ENCODE measurements at places on chromosomes 7 and 10.
A peak's percentile ranks its signal among the peaks of the same experiment; 100 is the strongest.

- no peak for DNase-seq
Observed at GRCh38 chr10:77925795-77926565, 575 bp downstream of the DLG5 start.

DNA sequence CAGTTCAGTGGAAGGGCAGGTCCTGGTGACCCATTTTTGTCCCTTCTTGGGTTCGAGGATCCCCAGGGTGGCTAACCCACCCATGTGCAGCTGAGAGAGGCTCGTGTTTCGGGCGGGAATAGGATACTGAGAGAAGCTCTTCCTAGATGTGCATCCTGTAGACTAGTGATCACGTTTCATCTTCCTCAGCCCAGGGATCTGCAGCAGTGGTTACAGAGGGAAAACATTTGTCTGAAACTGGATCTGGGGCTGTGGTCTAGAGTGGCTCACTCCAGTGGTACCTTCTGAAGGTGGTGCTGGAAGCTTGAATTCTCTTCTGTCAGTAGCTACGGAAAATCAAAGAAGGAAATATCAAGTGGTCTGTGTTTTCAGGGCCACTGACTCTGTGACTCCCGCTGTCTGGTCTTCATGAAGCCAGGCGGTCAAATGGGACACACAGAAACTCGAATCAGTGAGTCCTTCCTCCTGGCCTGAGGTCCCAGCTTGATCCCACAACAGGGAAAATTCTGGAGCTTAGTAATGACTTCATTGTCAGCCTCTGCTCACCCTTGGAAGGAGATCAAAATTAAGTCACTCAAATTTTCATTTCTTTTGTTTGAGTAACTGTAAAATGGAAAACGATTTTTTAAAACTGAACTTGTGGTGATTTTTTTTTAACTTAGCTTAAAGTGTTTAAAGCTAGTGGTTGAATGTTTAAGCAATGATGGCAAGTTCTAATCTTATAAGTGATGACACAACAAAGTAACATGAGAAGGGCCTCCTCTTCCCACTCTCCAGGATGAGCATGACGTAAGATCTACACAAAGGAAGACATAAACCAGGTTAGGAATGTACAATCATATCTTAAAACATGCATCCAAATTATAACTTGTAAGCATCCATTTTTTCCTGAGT, 469.3 kb upstream of the KLF6 start:
- peak; percentile 60 for DNase-seq

DNA sequence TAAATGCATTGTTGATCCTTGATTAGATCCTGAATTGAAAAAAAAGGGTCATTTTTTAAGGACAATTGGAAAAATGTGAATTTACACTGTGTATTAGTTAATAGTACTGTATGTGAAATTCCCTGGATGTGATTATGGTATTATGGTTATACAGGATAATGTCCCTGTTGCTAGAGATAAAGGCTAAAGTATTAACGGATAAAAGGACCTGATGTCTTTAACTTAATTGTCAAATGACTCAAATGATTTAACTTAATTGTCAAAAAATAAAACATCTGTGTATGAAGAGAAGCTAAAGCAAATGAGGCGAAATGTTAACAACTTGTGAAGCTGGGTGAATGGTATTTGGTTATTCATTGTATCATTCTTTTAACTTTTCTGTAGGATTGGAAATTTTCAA, 48.8 kb downstream of the SUFU start:
- DNase-seq: no peak

DNA sequence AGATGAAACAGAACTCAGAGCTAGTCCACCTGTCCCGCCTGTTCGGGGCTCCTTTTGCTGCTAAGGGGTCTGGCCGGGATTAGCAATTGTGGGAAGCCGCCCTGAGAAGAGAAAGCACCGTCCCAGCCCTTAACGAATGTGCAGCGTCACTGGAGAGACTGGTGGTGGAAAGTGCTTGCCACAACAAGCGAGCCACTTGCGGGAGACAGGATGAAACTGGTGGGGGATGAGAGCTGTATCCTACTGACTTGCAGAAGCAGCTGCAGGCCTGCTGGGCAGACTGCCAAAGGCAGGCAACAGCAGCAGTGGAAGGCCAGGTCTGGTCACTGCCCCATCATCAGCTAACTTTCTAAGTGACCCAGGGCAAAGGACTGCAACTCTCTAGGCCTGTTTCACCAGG, 95.4 kb downstream of the FAM53B start:
- DNase-seq: peak; percentile 46

DNA sequence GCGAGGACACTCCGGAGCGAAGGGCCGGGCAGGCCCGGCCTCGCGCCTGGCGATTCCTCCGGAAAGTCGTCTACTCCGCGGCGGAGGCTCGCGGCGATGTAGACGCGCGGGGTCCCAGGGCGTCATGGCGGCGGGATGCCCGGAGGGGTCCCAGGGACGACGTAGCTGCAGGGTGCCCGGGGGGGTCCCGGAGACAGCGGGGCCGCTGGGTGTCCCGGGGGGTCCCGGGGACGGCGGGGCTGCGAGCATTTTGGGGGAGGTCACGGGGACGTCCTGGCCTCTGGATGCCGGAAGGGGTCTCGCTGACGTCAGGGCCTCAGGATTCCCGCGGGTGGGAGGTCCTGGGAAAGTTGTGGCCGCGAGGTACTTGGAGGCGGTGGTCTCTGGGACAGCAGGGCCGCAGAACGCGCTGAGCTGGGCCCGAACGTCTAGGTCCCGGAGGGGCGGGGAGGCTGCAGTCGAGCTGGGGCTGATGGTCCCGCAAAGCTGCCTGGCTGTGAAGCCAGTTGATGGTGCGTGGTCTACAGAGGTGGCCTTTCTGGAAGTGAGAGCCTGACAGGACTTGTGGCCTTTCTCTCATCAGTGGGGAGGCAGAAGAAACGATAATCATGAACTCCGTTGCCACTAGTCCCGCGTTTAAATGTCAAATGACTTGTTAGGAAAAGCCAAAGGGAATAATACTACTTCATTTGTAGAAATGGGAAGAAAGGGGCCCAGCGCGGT, 637 bp downstream of the HSPA14 start:
- no peak for DNase-seq

DNA sequence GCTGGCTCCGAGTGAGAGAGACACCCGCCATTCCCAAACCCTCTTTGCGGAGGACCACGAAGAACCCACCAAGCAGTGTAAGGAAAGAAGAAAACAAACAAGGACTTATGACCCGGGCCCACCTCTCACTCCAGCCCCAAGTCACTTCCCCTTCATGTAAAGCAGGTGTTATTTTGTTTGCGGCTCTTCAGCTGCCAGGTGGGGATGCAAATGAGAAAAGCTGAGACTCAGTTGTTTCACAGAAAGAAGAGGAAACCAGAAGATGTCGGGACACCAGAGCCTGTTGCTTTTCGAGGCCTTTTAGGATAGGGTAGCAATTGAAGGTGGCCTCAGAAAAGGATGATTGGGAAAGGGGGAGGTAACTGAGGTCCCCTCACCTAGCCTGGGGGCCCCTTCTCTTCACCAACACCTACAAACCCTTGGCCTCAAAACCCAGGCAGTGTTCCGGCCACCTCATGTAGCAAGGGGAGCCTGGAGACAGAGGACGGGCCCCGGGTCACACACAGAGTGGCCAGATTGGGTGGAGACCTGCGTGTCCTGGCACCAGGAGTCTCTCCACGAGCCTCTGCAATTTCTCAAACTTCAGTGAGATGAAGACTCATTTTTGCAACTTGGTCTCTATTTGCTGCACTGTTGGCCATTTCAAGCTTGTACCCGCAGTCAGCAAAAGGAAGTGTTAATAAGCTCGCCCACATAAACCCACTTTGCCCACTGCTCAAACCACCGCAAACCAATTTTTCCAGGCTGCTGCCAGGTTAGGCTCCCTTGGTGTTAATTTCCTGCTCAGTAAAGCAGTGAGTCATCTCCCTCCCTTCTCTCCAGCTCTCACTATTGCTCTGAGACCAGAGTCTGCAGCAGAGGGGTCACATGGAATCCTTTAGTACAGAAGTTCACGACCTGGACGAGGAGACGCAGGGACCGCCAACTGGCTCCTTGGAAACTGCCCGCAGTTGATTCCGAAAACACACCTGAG, 45.5 kb downstream of the AOC1 start:
- DNase-seq: no peak

DNA sequence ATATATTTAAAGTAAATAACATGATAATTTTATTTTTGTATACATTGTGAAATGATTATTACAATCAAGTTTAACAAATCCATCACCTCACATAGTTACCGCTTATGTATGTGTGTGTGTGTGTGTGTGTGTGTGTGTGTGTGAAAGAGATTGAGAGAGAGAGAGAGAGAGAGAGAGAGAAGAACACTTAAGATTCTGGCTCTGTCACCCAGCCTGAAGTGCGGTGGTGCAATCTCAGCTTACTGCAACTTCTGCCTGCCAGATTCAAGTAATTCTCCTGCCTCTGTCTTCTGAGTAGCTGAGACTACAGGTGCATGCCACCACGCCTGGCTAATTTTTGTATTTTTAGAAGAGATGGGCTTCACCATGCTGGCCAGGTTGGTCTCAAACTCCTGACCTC, 17.8 kb downstream of the LYZL1 start:
- no peak for DNase-seq

DNA sequence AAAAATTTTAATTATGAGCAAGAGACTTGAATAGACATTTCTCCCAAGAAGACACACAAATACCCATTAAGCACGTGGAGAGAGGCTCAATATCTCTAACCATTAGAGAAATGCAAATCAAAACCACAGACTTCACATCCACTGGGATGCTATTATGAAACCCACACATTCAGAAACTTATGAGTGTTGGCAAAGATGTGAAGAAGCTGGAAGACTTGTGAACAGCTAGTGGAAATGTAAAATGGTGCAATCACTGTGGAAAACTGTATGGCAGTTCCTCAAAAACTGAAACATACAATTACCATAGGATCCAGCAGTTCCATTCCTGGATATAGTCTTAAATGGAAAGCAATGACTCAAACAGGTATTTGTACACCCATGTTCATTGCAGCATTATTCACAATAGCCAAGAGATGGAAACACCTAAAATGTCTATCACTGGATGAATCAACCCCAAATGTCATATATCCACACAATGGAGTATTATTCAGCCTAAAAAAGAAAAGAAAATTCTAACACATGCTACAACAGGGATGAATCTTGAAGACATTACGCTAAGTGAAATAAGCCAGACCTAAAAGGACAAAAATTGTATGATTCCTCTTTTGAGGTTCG, 53.5 kb upstream of the FRMD4A start:
- no peak for DNase-seq

GRCh38 chr10:52994370-52994769, 221.8 kb upstream of the MBL2 start:
- DNase-seq: no peak

GRCh38 chr7:56206420-56206819, 90.2 kb upstream of the NUPR2 start:
- no peak for DNase-seq

DNA sequence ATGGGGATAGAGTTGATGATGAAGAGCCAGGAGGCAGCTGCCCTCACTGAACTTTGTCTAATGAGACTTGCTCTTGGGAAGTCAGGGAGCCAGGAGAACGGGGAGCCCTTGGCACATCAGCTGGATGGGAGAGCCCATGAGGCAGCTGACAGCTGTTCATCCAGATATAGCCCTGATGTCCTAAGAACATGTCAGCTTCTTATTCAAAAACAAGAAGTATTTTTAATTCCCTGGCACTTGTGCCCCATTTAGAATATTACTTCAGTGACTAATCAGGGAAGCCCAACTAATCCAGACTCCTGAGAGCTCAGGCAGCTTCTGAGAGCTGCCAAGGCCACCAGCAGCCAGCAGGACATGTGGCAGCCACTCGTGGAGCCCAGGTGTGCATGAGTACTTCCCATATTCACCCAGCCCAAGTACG, 363.4 kb downstream of the GRID1 start:
- no peak for DNase-seq

DNA sequence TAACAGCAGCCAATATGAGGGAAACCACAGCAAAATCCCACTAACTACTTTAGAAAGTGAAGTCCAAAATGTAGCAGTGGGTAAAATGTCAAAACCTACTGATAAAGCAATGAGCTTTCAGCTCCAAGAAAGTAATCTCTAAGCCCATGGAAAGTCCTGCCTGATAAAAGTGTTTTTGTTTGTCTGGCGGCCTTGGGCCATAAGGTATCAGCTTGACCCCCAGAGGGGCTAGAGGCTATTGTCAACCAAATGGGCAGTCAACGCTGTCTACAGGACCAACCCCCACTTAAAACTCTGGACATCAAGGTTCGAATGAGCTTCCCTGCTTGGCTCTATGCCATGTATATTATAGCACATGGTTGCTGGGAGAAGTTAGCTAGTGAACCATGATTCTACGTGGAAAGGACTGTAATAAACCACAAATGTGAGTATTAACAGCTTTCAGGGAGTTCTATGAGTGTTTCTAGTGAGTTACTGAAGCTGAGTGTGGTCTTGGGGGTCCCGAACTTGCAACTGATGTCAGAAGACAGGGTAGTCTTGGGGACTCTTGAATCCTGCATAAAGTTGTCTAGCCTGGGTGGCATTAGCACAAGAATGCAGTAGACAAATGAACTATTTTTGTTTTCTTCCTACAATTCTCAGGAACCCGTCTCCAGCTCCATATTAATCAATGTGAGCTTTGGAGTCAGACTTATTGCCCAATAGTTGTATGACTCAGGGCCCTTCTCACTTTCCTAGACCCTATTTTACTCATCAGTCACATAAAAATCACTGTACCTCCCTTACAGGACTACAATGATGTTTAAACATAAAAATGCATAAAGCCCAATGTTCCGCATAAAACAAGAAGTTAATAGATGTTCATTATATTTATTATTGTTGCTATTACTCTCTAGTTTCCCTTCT, 164.9 kb downstream of the DGKI start:
- no peak for DNase-seq

DNA sequence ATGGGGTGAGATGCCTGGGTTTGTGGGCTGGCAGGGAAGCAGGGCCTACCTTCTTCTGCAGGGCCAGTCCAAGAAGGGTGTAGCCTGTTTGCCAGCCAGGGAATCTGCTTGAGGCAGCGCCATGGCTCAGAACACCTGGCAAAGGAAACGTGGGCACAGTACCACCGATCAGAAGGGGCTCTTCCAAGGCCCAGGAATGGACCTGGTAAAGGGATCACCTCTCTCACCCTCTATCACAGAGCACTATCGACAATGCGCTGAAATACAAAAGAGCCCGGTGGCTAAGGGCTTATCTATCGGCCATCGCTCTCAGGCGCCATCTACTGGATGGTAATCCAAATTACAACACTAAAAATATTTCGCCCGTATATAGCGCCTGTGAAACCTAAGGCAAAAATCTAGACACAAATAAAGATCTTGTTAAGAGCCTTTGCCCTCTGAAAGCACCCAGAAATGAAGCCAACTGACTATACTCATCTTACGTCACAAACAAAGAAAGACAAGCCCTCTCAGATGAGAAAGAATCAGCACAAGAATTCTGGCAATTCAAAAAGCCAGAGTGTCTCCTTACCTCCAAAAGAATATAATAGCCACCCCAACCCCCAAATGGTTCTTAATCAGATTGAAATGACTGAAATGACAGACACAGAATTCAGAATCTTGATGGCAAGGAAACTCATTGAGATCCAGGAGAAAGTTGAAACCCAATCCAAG, 217.8 kb upstream of the HPS1 start:
- DNase-seq: peak; percentile 6
